Effector memory CD4-positive, alpha-beta T cell (primary cell): ENCODE measurements at places on chromosomes 1 and 21.

DNA sequence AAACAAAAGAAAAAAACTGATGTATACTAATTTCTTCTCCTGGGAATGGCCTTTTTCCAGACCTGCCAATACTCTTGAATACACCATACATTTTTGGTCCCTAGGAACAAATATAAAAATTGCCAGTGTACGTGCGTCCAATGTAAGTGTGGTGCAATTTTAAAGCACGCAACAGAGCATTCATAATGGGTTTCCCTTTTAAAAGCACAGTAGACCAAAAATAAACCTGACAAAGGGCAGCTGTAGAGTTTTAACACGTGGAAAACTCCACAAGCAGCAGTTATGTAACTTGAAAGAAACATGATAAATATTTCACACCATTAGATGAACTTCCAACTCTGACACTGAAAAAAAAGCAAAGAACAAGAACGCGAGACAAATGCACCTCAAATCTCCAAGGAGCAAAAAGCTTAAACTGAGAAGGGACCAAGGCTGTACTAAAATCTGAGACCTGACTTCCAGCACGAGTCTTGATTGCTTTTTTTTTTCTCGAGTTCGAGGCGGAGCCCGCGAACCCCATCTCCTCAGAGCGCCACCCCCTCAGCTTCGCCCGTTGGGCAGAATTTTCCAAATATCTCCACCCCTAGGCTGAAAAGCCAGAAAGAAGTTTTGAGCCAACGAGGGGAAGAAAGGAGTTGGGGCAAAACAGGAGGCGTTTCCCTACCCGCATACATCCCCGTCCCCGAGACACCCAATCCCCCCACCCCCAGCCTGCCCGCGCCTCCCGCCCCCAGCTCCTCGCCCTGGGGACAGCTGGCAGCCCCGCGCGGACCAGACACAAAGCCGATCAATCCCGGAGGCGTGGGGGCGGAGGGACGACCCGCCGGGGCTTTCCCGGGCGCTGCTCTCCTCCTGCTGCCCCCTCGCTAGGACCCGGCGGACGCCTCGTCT lies at the start of gene JAM2:
TSS of gene JAM2 (plus strand) at position 599 of the 891 bp plus-strand sequence. CDS start 564 bp downstream, outside the sequence.
- H3K27me3 ChIP-seq = peaks cover 3% of the 10 kb centered on the region
- no peak within 1 kb of the TSS for H3K27ac ChIP-seq
- H3K4me3 ChIP-seq = peak within 1 kb of the TSS; percentile 68
- DNase-seq = peak; percentile 16
- H3K4me1 ChIP-seq = peaks cover 4% of the 10 kb centered on the region

DNA sequence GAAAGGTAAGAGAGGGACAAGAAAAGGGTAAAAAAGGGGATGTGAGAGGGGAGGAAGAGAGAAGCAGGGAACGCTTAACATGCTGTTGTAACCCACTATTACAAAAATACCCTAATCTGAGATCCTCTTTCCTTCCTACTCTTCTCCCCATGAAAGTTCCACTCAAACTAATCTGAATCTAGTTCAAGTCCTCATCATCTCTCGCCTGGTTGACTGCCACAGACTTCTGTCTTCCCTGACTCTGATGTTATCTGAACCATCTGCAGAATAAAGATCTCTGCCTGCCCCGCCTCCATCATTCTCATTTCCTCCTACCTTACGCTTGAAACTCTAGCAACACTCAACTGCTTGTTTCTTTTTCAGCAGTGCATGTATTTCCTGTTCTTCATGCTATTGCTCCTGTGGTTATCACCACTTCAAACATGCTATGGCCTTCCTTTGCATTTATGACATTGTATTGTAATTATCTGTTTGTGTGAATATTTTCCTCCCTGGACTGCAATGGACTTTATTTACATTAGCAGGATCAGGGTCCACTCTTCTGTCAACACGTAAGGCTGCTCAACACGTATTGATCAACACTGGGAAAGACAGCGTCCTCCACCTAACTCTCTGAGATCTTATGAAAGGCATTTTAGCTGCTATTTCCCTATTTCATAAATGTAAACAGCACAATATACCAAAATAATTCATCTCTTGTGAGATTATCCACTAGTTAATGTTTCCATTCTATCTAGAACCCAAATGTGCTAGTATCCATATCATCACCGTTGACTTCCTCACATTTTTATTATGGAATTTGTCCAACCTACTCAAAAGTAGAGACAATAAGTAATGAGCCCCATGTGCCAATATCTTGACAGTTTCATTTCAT lies 215.5 kb upstream of the USP25 start:
- peak; percentile 28 for DNase-seq
- no peaks in the 10 kb centered on the region for H3K27me3 ChIP-seq
- H3K4me1 ChIP-seq = peaks cover 14% of the 10 kb centered on the region
- H3K4me3 ChIP-seq = peak overlapping the region; percentile 3
- H3K36me3 ChIP-seq = no peaks in the 10 kb centered on the region
- peak overlapping the region; percentile 39 for H3K27ac ChIP-seq

DNA sequence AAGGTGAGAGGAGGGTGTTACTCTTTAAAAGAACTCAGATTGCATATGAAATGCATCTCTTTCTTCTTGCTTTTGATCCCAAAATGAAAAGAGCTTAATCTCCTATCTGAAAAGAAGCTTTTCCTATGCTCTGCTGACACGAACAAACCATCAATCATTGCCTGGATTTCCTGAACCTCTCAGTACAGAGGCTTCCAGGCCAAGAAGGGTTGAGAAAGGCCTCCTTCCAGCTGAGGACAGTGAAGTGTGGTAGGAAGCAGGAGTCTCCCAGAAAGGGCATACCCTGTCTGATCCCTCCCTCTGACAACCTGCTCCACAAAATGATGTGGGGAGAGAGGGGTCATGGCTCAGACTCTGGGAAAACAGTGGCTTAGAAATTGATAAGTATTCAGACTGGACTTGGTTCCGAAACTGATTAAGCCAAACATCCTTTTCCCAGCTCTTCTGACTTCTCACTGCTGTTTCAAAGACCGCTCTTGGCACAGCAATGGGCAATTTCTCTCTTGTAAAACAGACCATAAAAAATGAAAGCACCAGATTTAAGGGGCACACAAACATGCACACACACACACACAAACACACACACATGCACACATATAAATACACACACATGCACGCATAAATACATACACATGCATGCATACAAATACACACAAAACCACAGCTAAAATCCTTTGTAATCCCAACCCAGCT lies 310.3 kb downstream of the SIPA1L2 start:
- H3K4me3 ChIP-seq = no peak overlapping the region
- no peaks in the 10 kb centered on the region for H3K27me3 ChIP-seq
- H3K36me3 ChIP-seq = no peaks in the 10 kb centered on the region
- DNase-seq = no peak

GRCh38 chr1:100811808-100812207 lies 82.8 kb downstream of the EXTL2 start:
- peaks cover 4% of the 10 kb centered on the region for H3K27me3 ChIP-seq
- no peak overlapping the region for H3K4me3 ChIP-seq
- no peak overlapping the region for H3K27ac ChIP-seq
- no peaks in the 10 kb centered on the region for H3K36me3 ChIP-seq
- DNase-seq = no peak

GRCh38 chr1:58941471-58942289 lies 157.8 kb upstream of the JUN start:
- H3K4me1 ChIP-seq = peaks cover 43% of the 10 kb centered on the region
- no peaks in the 10 kb centered on the region for H3K36me3 ChIP-seq
- DNase-seq = peak; percentile 20
- no peaks in the 10 kb centered on the region for H3K27me3 ChIP-seq
- peak overlapping the region; percentile 10 for H3K4me3 ChIP-seq

GRCh38 chr1:172906778-172907592 lies 143.8 kb downstream of the TNFSF18 start:
- H3K27me3 ChIP-seq = no peaks in the 10 kb centered on the region
- H3K36me3 ChIP-seq = no peaks in the 10 kb centered on the region
- H3K4me1 ChIP-seq = no peaks in the 10 kb centered on the region
- no peak overlapping the region for H3K4me3 ChIP-seq
- no peak for DNase-seq
- no peak overlapping the region for H3K27ac ChIP-seq

- H3K4me1 ChIP-seq = no peaks in the 10 kb centered on the region
- H3K27me3 ChIP-seq = peaks cover 10% of the 10 kb centered on the region
- H3K4me3 ChIP-seq = no peak overlapping the region
- no peak overlapping the region for H3K27ac ChIP-seq
Observed at GRCh38 chr1:115827452-115828044, 13.4 kb downstream of the NHLH2 start.

- DNase-seq = no peak
- H3K4me1 ChIP-seq = no peaks in the 10 kb centered on the region
Observed at GRCh38 chr1:119159966-119160365, 19.5 kb upstream of the WARS2 start.

DNA sequence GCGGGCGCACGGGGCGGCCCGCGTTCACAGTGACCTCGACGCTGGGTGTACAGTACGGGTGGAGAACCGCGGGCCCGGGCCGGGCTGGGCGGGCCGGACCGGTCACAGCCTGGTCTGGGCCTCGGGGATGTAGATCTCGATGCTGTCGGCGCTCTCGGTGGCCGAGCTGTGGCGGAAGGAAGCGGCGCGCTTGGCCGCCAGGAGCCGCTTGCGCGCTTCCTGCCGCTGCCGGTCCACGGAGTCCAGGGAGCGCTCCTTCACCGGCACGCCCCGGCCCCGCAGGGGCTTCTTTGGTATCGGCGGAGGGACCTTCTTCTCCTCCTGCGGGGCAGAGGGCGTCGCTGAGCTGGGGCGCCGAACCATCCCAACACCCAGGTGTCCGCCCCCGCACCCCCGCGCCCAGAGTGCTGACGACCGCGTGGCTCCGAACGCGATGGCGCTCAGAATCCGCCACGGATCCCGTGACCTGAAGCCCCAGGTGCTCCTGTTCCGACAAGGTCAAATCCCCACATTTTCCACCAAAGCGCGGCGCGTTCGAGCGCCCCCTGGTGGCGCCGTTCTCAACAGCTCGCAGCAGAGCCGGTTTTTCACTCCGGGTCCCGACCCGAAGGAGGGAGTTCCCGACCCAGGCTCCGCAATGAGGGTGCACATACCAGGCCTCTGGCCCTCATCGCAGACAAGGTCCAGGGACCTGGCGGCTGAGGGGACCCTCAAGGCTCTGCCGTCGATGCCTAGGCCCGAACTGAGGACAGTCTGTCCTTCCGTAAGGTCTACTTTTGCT lies 6.6 kb upstream of the SMIM12 start:
- H3K4me3 ChIP-seq = peak overlapping the region; percentile 73
- peak; percentile 89 for DNase-seq
- H3K36me3 ChIP-seq = no peaks in the 10 kb centered on the region
- H3K4me1 ChIP-seq = peaks cover 21% of the 10 kb centered on the region
- H3K27me3 ChIP-seq = no peaks in the 10 kb centered on the region

GRCh38 chr1:1331068-1331965 lies at the start of gene TAS1R3:
Gene TAS1R3, plus strand, starts transcription at chr1:1331280. Its CDS starts 66 bp downstream, at chr1:1331346.
- no peaks in the 10 kb centered on the region for H3K27me3 ChIP-seq
- H3K4me1 ChIP-seq = peaks cover 5% of the 10 kb centered on the region
- H3K36me3 ChIP-seq = peaks cover 17% of the 10 kb centered on the region
- no peak within 1 kb of the TSS for H3K27ac ChIP-seq

DNA sequence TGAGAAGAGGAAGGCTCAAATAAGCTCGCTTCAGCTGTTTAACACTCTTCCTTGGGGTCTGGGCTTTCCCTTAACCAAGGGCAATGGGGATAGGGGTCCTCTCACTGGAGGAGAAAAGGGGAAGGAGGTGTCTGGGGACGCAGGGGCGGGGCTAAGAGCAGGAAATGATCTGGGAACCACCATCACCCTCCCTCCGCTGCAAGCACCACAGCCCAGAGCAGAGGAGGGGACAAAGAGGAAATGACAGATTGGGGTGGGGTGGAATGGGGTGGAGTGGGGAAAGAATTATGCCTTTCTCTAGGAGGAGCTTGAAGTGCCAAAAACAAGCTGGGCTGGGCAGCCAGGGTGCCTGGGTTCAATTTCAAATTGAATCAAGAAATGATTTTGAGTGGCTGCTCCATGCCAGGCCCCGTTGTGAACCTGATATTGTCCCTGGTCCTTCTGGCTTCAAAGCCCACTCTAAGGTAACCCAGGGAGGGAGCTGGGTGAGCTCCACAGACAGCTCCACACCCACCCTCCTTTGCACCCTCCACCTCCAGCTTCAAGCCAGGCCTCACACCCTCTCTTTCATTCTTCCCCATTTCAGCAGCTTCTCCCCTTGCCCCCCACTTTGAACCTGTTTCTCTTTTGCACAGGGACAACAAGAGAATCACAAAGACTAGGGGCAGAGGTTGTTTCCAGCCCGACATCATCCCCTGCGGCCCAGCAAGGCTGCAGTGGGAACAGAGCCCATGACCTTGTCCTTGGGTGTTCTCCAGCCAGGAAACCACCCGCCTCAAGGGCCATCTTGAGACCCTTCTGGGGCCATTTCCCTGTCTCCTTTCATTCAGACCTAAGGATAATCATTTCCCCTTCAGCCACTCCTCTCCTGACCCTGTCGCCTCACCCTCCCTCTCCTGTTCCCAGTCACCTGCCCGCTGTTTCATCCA lies 1.1 kb downstream of the ARHGAP30 start:
- peaks cover 58% of the 10 kb centered on the region for H3K4me1 ChIP-seq
- H3K4me3 ChIP-seq = peak overlapping the region; percentile 89
- H3K27ac ChIP-seq = peak overlapping the region; percentile 94
- H3K36me3 ChIP-seq = peaks cover 4% of the 10 kb centered on the region

DNA sequence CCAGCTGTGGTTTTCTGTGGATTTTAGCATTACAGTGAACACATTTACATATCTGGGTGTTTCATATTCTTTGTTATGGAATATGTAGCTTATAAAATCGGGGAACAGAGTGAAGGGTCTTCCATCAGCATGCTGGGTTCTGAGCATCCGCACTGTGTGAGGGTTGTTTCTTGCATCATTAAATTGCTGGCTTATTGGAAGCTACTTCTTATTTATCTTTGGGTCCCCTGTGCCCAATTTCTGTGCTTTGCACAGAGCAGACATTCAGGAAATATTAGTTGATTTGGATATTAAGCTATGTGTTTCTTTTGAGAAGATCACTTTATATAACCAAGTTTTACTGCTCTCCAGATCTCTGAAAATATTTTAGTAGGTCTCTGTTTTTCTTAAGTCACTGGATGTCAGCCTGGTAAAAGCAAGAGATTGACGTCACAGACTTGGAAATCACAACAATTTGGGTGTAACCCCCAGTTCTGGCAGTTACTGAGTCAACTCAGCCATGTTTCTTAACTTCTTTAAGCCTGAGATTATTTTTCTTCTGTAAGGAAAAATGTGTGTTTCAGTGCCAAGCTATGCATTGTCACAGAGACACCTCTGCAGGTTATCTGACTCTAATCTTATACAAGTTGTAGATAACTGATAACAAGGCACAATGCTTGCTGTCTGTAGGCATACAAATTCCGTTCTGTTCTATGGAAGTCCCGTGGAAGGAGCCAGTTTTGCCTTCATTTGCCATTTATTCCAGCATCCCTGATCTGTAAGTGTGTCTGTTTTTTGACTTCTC lies 258.3 kb upstream of the KAZN start:
- no peaks in the 10 kb centered on the region for H3K4me1 ChIP-seq
- no peak overlapping the region for H3K4me3 ChIP-seq
- H3K36me3 ChIP-seq = no peaks in the 10 kb centered on the region
- H3K27ac ChIP-seq = no peak overlapping the region
- DNase-seq = no peak
